ENCODE measurements at places on chromosomes 3 and 15.

GRCh38 chr15:53976844-53977392 is 1.3 kb upstream of the UNC13C start:
- no peak overlapping the region for H3K4me3 ChIP-seq
- H3K27ac ChIP-seq: no peak overlapping the region
- H3K27me3 ChIP-seq: peaks cover 27% of the 10 kb centered on the region
- no peaks in the 10 kb centered on the region for H3K36me3 ChIP-seq
- no peak for DNase-seq
- peaks cover 7% of the 10 kb centered on the region for H3K4me1 ChIP-seq

DNA sequence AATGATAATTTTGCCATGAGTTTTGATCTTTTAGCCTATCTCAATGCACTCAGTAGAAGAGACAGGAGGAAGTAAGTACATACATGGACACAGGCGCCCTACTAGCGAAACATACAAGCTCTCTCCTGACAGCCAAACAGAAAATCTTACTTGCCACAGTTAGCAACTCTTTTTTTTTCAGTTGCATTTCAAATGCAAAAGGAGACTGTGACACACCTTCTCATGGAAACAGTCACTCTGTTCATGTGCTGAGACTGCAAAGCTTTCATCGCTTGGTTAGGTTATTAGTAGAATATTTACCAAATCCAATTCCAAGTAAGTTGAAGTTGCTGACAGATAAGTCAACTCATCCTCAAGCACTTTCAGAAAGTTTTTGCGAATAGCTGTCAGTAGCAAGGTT is 223.3 kb downstream of the FOXP1 start:
- peaks cover 15% of the 10 kb centered on the region for H3K4me1 ChIP-seq
- DNase-seq: no peak
- H3K27ac ChIP-seq: no peak overlapping the region
- H3K36me3 ChIP-seq: peaks cover 13% of the 10 kb centered on the region

- H3K36me3 ChIP-seq: no peaks in the 10 kb centered on the region
- no peak for DNase-seq
- H3K27ac ChIP-seq: no peak overlapping the region
- H3K4me1 ChIP-seq: no peaks in the 10 kb centered on the region
- no peak overlapping the region for H3K4me3 ChIP-seq
- H3K27me3 ChIP-seq: no peaks in the 10 kb centered on the region
Measured at GRCh38 chr3:55245351-55245750, 241.8 kb downstream of the WNT5A start.

DNA sequence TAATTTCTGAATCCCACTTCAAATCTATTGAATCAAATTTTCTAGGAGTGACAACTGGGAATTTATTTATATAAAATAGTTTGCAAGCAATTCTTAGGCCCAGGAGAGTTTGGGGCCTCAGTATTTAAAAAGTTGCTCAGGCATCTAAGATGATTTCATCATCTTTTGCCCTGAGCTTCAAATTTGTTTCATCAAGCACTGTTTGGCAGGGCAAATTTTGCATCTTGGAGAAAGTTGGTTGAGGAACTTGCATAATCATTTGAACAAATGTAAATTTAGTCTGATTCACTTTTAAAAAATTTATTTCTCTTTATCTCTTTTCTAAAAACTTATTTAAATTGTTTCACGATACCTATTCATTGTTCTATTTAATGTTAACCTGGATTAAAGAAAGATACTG is 702.8 kb downstream of the SI start:
- H3K27me3 ChIP-seq: no peaks in the 10 kb centered on the region
- H3K4me1 ChIP-seq: peaks cover 4% of the 10 kb centered on the region

GRCh38 chr3:182910936-182911781 is 69.2 kb downstream of the DCUN1D1 start:
- DNase-seq: no peak
- H3K4me1 ChIP-seq: no peaks in the 10 kb centered on the region
- H3K27ac ChIP-seq: no peak overlapping the region
- H3K4me3 ChIP-seq: no peak overlapping the region
- H3K27me3 ChIP-seq: no peaks in the 10 kb centered on the region

GRCh38 chr3:64533617-64534317 is 154.0 kb downstream of the ADAMTS9 start:
- peaks cover 53% of the 10 kb centered on the region for H3K27me3 ChIP-seq
- peak; percentile 91 for DNase-seq
- H3K4me1 ChIP-seq: peaks cover 7% of the 10 kb centered on the region

DNA sequence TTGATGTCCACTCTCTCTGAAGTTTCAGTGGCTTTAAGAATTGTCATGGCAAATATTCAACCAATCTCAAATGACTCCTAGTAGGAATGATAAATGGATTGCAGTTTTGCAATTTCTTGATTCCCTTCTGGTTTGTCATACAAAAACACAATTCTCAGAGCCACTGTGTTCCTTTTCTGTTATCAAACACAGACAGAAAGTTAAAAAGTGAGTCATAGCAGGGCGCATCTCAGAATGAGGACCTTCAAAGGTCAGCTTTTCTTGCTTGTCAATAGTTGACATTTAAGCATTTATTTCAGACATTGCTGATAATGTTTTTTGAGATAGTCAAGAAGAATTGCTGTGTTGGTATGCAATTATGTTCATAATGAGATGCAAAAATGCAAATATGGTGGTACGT is 405.9 kb downstream of the NR2F2 start:
- DNase-seq: no peak
- H3K36me3 ChIP-seq: no peaks in the 10 kb centered on the region
- H3K4me1 ChIP-seq: no peaks in the 10 kb centered on the region

DNA sequence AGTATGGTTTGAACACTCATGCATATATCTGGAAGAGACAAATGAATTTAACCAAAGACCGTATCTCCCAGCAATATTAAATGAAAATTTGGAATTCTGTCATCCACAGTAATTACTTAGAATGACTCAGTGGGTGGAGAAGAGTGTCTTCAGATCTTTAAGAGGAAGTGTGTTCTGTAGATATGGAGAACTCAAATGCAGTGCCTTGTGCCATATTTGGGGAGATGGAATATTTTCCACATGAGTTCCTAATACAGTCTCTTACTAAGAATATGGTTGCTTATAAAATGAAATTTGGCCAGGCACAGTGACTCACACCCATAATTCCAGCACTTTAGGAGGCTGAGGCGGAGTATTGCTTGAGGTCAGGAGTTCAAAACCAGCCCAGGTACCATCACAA is 40.5 kb downstream of the ANO10 start:
- DNase-seq: no peak
- no peak overlapping the region for H3K27ac ChIP-seq
- peaks cover 28% of the 10 kb centered on the region for H3K4me1 ChIP-seq
- no peaks in the 10 kb centered on the region for H3K27me3 ChIP-seq

Measured in osteocyte (in vitro differentiated cells).